ENCODE measurements at places on chromosomes 2 and 18.
A peak's percentile ranks its signal among the peaks of the same experiment; 100 is the strongest.

DNA sequence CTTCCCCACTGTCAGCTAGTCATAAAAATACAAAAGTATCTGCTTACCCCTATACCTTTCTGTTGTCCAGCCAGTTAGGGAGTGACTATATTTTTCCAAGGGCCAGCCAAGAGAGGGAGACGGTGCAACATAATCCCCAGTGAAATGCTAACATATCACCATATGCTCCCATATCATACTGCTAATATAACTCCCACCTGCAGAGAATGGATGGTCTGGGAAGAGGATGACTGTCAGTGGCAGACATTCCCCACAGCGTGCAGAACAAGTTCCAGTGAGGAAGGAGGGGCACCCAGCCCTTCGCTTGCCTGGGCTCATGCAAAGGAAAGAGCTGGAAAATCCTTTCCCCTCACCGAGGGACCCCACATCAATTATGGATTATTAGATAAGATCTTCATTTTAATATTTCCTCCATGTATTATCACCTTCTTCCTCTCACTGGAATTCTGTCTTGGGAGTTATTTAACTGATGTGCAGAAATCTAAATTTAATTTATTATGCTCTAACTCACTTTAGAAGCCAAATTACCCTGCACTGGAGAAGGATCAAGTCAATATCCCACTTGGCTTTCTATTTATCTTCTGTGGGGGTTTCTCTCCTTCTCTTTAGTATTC is 135.6 kb downstream of the GALNT14 start:
- no peak for DNase-seq

DNA sequence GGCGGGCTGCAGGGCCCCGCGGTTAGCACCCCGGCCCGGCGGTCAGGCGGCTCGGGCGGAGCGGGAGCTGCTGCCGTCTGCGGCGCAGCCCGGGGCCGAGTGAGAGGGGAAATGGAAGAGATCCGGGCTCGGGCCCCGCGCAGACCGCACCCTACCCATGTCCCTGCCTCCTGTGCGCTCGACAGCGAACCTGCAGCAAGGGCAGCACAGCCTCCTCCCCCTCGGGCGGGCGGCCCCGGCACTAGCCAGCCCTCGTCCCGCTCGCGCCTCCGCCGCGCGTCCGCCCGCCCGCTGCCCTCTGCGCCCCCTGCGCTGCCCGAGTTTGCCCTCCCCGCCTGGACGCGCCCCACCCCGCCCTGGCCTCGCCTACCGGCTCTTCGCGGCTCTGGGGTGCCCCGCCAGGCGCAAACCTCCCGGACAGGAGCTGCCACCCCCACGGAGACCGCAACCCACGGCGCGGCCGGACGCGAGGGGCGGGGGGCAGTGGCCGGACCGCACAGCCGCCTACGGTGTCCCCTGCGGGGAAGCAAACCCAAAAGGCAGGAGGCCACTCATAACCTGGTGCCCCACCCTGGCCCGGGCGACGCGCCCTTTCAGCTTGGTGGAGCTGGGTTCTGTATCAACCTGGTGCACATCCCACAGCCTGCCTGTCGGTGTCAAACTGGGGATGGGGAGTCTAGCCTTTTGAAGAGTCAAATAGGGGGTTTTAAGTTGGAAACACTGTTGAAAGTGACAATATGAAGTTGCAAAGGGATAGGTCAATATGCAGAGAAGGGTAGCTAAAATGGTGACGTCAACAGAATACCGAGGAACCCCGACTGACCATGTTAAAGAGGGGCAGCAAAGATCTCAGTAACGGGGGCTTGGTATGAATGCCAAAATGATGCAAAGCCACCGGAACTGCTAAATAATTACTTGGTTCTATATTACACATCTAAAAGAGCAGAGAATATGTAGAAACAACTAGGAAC is at the start of gene IHH:
TSS of gene IHH (minus strand) at position 101 of the 971 bp plus-strand sequence. CDS start 454 bp downstream, outside the sequence.
- DNase-seq = no peak

DNA sequence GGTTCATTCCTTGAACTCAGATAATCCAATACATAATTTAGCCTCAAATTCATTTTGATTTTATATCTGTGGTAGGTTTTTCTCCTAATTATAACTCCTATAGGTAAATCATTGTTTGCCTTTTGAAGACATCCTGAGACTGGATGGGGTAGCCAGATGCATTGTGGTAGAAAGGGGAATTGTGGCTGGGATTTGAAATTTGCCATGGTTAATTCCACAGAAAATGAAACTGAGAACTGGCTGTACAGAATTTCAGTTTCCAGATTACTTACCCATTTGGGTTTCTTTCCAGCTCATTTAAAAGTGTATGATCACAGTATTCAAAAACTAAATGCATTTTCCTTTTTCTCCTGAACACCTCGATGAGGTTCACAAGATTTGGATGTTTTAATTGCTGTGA is 18.2 kb downstream of the CDKL4 start:
- no peak for DNase-seq

GRCh38 chr2:110095994-110096633 is 19.5 kb downstream of the MALL start:
- no peak for DNase-seq

GRCh38 chr2:73297586-73297985 is 4.2 kb upstream of the EGR4 start:
- no peak for DNase-seq

DNA sequence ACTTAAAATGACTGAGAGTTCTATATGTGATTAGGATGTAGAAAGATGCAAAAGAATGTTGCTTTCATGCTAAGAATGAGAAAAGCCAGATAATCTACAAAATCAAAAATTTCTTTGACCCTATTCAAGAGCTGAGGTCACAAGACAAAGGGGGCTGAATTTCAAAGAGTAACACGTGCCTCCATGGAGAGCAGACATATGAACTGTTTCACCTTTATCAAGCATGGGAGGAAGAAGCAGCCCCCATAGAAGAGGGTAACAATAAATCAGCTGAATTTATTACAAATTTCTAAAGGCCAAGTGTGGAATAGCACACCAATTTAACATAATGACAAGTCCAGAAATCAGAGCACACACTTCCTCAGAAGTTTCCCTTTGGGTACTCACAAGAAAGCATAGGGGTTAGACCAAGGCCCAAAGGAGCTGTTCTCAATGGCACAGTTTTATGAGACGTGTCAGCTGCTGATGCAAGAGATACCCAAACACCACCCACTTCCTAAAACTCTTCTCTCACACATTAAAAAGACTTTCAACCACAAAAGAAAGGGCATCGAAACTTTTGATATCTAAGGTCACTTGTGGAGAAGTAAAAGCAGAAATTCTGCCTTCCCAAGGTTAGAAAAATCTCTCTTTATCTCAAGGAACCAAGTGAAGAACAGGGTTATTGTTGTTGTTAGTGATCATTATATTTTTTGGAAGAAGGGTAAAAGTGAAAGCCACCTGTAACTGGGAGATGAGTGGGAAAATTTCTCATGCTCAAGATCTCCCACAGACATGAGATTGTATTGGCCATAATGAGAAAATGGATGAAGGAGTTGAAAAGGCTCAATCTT is 950.1 kb downstream of the TRIB2 start:
- DNase-seq = no peak

DNA sequence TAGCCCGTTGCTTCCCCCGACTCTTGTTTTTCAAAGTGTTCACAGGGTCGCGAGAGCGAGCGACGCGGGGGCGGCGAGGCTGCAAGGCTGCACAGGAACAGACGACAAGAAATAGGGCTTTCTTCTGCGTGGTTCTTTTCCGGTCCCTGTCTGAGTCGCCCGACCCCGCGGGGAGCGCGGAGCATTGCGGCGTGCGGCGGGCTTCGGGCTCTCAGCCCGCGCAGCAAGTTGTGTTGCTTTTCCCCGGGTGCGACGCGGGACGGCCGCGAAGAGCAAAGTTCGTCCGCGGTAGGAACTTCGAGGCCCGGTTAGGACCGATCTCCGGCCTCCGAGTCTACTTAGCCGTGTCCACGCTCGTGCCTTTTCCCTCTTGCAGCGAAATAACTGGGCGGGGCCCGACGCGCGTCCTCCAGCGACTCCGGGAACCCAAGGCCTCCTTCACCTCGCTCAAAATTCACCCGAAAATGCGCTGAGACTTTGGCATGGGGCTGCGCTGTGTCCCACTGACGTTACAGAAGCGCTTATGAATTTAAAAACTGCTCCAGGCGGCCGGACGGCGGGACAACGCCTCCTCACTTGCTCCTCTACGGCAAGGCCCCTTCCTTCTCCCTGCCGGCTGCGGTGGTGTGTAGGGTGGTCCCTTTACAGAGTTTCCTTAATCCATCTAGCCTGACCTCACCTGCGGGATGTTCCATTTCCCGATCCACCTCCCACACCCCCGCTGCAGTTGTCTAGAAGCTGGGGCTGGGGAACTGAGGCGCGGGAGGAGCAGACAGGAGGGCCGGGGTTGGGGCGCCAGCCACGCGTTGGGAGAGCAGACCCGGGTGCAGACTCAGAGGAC is 1.5 kb upstream of the BCL2L11 start:
- peak; percentile 39 for DNase-seq

DNA sequence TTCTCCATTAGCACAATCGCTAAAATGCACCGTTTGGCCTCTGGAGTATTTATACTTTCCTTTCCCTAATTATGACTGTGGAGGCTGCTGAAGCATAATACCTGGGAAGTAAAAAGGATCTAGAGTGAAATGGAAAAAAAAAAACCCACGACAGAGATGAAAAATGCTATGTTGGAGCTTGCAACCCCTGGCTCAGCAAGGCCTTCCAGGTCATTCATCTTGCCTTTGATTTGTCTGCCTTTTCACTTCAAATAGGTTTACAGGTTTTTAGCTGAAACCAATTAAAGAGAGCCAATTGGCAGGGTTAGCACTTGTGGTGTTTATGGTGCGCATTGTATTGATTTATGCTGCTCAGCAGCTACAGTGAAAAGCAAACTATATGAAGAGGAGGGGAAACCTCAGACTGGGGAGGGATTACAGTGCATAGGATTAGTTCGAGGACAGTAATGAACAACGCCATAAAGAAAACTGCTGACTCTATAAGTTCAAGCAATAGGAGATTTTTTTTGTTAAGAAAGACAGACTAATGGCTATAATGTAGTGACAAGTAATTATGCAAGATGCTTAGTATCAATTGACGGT is 347.9 kb downstream of the MEIS1 start:
- DNase-seq = no peak
